ENCODE measurements at places on chromosomes 4 and X.

- DNase-seq: no peak
These were observed 15.5 kb downstream of the RAB40A start for GRCh38 chrX:103503853-103504207.

DNA sequence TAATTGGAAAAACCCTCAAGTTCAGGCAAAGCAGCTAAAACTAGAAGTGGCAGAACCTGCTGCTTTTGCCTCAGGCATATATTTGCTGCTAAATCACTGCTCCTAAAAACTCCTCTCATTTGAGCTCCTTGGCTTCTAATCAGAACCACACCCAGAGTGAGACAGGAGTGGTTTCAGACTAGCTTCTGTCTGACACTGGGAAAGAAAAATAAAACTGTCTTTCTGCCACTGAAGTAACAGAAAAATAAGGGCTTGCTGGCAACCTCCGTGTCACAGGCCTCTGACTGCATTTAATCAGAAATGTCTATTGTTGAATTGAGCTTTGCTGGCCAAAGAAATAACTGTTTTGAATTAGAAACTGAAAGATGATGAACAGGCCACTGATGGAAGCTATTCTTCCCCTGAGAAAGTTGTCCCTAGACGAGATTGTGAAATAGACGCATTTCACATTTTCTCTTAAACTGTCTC, 52.1 kb upstream of the RAP2C start:
- no peak for DNase-seq

- no peak for DNase-seq
These were observed 118.5 kb downstream of the BTC start for GRCh38 chr4:74675673-74676279.

GRCh38 chr4:105014635-105015034, 132.0 kb upstream of the TET2 start:
- no peak for DNase-seq

- DNase-seq: no peak
These were observed 37.1 kb upstream of the STX18 start for GRCh38 chr4:4578981-4579380.

GRCh38 chrX:102558607-102559006, 40.7 kb upstream of the ARMCX5 start:
- no peak for DNase-seq

DNA sequence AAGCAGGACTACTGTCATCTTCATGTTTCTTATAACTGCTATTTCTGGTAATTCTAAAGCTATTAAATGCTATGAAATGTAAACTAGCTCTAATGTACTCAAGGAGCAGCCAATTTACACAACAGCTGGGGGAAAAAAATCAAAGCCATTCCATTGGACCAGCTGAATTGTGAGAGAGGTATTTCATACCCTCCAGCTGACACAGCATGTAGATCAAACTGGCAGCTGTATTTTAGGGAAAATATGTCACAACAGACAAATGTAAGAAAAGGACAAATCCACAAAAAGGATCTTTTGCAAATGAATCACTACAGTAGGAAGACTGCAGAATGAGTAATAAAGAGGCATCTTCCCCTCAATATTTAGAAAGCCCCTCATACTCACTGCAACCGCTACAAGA, 65.2 kb upstream of the FAM47B start:
- DNase-seq: no peak

DNA sequence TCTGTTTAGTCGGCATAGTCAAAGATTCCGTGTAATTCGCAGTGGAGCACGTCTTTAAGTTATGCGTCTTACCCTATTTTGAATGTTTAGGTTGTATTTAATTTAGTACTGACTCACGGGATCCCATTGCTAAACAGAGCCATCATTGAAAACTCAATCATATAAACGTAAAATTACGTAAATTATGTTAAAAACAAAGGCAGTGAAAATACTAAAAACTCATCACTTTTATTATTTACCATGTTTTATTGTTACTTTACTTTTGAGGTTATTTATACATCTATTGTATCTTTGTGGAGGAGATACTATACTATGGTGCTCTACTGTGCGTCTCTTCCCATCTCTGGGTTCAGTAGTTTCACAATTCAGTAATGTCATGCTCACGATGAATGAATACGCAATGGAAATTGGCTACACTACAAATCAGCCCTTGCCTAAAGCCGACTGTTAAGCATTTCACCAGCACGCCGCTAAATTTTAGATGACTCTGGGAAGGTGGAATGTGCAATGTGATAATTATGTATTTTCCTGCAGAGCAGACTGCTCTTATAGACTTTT, 944 bp downstream of the FUNDC2 start:
- DNase-seq: peak; percentile 20

DNA sequence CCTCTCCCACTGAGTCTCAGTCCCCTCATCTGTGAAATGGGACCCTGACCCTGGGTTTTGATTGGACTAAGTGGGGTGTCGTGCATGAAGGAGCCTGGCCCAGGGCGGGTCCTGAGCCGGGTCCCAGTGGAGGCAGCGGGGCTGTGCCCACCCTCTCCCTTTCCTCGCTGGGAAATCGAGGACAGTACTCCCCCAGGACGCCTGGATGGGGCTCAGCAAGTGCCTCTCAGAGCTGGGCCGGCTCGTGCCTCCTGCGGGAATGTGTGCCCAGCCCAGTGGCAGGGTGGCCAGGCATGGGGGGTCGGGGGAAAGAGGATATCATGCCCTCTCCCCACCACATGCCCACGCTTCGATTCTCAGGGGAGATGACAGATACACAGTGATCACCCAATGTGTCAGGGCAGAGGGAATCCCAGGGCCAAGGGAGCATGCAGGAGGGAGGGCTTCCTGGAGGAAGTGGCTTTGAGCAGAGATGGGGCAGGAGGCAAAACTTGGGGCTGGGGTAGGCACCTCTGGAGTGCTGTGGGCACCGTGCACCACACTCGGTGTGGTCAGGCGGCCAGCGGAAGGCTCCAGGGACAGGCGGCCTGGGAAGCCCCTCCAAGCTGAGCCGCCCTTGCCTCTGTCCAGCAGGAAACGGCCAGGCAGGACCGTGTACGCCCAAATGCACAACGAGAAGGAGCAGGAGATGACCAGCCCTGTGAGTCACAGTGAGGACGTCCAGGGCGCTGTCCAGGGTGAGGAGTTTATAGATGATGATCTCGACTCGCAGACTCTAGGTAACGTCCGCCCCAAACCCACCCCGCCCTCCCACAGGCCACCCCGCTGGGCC, 203.0 kb downstream of the AFAP1 start:
- DNase-seq: no peak

GRCh38 chr4:146646593-146647325, 8.1 kb downstream of the POU4F2 start:
- DNase-seq: no peak

DNA sequence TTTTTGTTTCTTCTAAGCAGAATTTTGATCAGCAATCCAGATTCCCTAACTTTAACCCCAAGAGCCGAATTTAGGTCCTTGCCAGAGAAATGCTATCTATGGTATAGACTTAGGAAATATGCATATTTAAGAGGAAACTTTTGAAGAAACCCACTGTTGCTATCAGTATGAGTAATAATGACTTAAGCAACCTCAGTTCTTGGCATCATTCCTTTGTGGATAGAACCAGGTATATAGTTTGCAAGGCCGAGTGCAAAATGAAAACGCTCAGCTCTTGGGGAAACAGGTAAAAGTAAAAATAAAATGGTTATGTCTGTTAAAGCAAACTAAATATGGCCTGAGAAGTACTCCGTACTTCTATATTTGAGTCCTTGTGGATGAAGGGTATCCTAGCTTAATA, 78.1 kb downstream of the ARSF start:
- no peak for DNase-seq

- DNase-seq: no peak
These were observed 32.6 kb downstream of the FRMPD3 start for GRCh38 chrX:107482046-107482445.

DNA sequence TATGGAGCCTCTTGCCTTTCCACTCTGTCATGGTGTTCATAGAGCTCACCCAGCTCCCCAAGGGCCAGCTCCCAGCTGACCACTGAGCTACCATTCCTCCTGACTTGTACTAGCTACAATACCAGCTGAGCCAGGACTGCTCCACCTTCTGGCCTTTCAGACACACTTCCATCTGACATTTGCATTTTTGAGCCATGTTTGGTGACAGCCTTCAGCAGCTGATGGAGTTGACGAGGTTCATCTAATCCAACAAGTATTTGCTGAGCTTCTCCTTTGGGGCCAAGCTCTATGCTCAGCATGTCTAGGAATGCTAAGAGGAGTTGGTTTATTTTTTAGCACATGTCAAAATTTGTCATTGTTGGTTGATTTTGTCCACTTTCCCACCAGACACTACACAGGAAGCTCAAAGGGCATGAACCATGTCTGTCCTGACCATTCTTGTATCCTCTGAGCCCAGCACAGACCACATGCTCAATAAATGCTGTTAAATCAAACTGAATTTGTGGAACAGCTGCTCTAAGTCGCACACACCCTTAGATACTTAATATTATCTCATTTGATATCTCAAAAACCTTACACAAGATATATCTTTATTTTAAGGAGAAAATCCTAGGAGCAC, 142.6 kb upstream of the PPARGC1A start:
- no peak for DNase-seq

DNA sequence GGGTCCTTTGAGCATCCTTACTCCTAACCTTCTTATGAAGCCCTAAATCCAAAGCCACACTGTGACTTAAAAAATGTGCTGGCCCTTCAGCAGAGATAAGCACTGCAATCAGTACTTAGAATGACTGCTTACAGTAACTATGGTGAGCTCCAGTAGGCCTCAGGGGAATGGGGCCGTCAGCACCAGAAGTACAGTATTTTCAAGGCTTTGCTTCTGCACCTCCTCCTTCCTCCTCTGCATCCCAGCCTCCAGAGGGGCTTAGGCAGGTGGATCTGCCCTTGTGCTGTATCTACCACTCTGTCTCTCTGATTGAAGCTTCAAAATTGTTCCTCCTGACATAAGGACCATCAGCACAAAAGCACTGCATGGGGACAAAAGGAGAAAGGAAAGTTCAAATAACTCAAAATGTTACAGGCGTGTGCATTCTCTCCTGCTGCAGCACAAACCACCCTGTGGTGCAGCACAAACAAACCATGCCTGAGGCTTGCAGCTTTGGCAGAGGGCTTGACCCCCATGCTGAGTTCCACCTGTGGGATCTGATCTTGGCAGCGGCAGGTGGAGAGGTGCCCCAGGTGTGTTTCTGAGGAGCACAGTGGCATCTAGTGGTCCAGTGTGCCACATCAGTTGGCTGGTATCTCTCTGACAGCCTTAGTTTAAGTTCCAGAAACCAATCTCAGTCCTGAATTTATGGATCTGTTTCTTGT, 164.7 kb downstream of the SOWAHB start:
- DNase-seq: no peak

DNA sequence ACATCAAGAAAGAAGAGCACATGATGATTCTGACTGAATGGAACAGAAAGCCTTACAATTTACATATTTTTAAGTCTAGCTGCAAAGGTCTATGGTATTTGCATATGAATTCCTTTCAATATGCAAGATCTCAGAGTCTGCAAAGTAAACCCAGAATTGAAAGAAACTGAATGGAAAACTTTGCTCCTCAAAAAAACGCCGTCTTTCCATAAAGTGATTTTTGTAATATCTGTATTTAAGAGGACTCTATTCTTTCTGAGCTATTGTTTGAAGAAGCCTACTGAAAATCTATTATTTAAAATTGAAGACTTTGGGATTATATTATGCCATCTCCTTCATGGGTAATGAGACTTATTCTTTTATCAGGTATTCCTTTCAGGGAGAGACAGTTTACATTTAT, 1894.4 kb downstream of the STIM2 start:
- DNase-seq: no peak

- DNase-seq: no peak
These were observed 89.7 kb upstream of the TFDP3 start for GRCh38 chrX:133307637-133308498.

GRCh38 chr4:40856840-40857362, 107.1 kb downstream of the NSUN7 start:
- no peak for DNase-seq

- no peak for DNase-seq
These were observed 12.9 kb downstream of the PALLD start for GRCh38 chr4:168509786-168510185.

GRCh38 chr4:53686521-53686920, 95.2 kb upstream of the LNX1 start:
- DNase-seq: no peak

- DNase-seq: no peak
These were observed 35.7 kb downstream of the PARM1 start for GRCh38 chr4:74968456-74969164.

- no peak for DNase-seq
These were observed 221.6 kb upstream of the FTHL17 start for GRCh38 chrX:31293409-31293808.

- no peak for DNase-seq
These were observed 35.1 kb downstream of the FHL1 start for GRCh38 chrX:136182414-136182813.

DNA sequence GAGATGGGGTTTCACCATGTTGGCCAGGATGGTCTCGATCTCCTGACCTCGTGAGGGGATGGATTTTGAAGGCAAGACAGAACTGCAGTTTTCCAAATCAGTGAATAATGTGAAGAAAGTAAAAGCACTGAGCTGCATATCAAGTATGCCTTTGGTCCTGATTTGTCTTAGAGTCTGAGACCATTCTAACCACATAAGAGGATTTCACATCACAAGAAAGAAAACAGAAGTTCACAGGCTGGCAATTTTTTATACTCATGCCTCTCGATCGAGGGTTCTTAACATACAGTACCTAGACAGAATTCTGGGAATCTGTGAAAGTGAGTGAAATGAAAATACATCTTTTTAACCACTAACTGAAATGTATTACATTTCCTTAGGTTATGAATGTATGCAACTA, 23.3 kb downstream of the CHIC2 start:
- no peak for DNase-seq

- no peak for DNase-seq
These were observed 96.7 kb downstream of the SLIT2 start for GRCh38 chr4:20348411-20348810.
